Stimulated activated naive B cell treated with anti-CD40 and anti-IgM and Interleukin-4, amounts not matched to agents 10 μg/mL and 1 μg/mL and 100 μg/mL, for 72 hours (primary cell): ENCODE measurements at places on chromosomes 13 and 19.
A peak's percentile ranks its signal among the peaks of the same experiment; 100 is the strongest.

- peaks cover 12% of the 10 kb centered on the region for H3K4me1 ChIP-seq
- H3K4me3 ChIP-seq = no peak overlapping the region
- peaks cover 29% of the 10 kb centered on the region for H3K27me3 ChIP-seq
- peaks cover 9% of the 10 kb centered on the region for H3K36me3 ChIP-seq
These were observed 10.6 kb upstream of the MADCAM1 start for GRCh38 chr19:485583-486236.

DNA sequence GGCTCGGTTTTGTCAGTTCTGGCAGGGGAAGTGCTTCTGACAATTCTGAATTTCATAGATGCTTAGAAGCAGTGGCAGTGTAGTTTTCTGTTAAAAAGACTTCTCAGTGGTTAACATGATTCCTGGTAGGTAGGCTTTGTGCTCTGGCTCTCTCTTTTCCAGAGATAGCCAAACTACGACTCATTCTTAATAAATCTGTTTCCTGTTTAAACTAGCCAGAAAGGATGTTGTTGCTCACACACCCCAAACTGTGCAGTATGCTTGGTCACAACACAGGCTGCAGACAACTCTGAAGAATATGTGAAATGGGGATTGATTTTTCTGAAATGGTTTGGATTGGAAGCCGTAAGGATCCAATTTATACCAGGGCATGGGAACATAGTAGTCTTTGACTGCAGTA is 711.5 kb downstream of the PCDH17 start:
- H3K27me3 ChIP-seq = no peaks in the 10 kb centered on the region
- H3K4me3 ChIP-seq = no peak overlapping the region
- no peaks in the 10 kb centered on the region for H3K36me3 ChIP-seq

DNA sequence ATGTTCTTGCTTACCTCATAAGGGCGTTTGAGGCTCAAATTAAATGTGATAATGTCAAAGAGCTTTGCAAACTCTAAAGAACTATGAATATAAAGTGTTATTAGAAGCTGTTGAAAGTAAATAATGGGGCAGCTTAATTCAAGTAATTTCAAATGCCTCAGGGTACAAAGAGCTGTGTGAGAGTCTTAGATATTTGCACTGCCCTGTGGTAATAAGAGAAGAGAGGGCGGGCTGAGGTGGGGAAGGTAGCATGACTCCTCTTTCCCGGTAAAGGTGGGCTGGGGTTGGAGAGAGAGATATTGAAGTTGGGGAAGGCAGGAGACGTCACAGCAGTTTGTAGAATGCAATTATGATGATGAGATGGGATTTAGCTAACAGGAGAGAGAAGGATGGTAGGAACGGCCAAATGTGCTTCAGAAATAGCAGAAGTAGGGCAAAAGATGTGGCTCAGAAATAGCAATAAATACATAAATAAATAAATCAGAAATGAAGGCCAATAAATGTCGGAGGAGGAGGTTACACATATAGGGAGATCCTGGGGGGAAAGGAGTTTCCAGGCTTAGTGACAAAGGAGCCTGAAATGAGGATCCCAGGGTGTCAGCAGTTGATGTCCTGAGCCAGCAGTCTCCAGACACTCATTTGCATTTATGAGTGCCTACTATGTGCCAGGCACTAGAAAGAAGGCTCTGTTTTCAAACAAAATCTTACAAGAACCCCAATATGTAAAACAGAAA is 35.7 kb upstream of the RCBTB2 start:
- no peak overlapping the region for H3K4me3 ChIP-seq
- DNase-seq = no peak
- no peak overlapping the region for H3K27ac ChIP-seq
- H3K4me1 ChIP-seq = peaks cover 4% of the 10 kb centered on the region
- H3K27me3 ChIP-seq = peaks cover 62% of the 10 kb centered on the region

DNA sequence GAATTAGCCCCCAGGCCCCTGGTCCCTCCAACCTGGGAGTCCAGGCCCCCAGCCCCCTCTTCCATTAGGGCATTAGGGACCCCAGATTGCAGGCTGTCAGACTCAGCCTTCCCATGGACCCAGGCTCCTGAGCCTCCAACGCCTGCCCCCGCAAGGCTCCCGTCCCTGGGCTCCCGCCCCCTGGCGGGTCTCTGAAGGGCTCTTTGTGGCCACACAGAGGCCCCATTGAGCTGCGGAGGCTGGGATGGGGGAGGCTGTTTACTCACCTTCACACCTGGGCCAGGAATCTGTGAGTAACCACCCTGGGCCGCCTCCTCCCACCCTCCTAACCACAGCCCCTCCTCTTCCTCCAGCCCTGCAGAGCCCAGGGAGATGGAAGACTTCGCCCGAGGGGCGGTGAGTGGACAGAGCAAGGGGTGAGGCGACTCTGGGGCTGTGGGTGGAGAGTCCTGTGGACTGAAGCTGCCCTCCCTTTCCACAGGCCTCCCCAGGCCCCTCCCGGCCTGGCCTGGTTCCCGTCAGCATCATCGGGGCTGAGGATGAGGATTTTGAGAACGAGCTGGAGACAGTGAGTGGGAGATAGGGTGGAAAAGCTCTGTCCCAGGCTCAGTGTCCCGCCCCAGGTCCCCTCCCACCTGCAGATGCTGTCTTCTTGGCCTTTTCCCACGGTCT is 4.9 kb downstream of the ARHGEF1 start:
- H3K27ac ChIP-seq = peak overlapping the region; percentile 60
- H3K4me1 ChIP-seq = peaks cover 65% of the 10 kb centered on the region

DNA sequence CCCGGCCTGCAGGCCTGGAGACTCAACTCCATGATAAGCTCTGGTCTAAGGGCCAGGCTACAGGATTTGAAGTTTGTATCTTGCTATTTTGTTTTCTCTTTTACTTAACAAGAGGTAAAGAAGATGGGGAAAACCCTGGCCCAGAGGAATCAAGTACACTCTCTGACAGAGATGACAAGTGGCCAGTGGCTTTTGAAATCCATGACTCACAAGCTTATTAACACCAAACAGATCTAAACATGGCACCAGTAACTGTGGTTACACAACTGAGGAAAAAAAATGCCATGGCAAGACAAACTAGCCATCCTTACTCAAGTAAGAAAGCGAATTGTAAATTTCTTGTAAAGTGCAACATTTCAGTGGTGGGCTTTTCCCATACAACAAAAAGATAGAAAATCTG is 72.6 kb upstream of the SERTM1 start:
- H3K4me1 ChIP-seq = no peaks in the 10 kb centered on the region
- H3K36me3 ChIP-seq = peaks cover 2% of the 10 kb centered on the region
- DNase-seq = no peak
- no peak overlapping the region for H3K4me3 ChIP-seq
- no peak overlapping the region for H3K27ac ChIP-seq

DNA sequence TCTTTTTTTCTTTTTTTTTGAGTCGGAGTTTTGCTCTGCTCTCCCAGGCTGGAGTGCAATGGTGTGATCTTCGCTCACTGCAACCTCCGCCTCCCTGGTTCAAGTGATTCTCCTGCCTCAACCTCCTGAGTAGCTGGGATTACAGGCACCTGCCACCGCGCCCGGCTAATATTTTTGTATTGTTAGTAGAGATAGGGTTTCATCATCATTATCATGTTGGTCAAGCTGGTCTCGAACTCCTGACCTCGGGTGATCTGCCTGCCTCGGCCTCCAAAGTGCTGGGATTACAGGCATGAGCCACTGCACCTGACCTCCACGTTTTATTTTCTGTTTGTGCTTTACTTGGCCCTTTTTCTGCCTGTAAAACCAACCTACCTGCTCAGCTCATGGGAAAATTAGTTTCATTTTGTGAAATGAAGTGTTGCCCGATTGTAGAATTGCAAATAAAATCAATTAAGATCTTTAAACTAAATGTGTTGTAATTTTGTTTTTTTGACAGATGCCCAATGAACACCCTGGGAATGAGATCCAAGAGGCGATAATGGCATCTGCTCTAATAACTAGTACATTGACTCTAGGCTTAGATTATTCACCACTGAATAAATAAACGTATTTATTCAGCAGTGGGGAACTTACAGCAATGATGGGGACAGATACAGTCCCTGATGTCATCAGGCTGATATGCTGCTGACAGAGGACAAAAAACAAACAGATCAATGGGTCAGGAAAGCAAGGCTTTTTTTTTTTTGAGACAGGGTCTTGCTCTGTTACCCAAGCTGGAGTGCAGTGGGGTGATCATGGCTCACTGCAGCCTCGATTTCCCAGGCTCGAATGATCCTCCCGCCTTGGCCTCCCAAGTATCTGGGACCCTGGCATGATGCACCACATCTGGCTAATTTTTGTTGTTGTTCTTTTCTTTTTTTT is 2.2 kb upstream of the RAB11B start:
- DNase-seq = no peak
- H3K27ac ChIP-seq = peak overlapping the region; percentile 47
- no peaks in the 10 kb centered on the region for H3K27me3 ChIP-seq
- peaks cover 34% of the 10 kb centered on the region for H3K4me1 ChIP-seq

- H3K27me3 ChIP-seq = peaks cover 21% of the 10 kb centered on the region
- H3K36me3 ChIP-seq = peaks cover 15% of the 10 kb centered on the region
- peak overlapping the region; percentile 99 for H3K4me3 ChIP-seq
- DNase-seq = no peak
- peaks cover 13% of the 10 kb centered on the region for H3K4me1 ChIP-seq
These were observed 625 bp downstream of the ZFP82 start for GRCh38 chr19:36417752-36418286.

- H3K27ac ChIP-seq = no peak overlapping the region
- no peaks in the 10 kb centered on the region for H3K36me3 ChIP-seq
- no peak for DNase-seq
- H3K4me1 ChIP-seq = peaks cover 3% of the 10 kb centered on the region
These were observed 222.3 kb downstream of the KATNAL1 start for GRCh38 chr13:30085087-30085486.

DNA sequence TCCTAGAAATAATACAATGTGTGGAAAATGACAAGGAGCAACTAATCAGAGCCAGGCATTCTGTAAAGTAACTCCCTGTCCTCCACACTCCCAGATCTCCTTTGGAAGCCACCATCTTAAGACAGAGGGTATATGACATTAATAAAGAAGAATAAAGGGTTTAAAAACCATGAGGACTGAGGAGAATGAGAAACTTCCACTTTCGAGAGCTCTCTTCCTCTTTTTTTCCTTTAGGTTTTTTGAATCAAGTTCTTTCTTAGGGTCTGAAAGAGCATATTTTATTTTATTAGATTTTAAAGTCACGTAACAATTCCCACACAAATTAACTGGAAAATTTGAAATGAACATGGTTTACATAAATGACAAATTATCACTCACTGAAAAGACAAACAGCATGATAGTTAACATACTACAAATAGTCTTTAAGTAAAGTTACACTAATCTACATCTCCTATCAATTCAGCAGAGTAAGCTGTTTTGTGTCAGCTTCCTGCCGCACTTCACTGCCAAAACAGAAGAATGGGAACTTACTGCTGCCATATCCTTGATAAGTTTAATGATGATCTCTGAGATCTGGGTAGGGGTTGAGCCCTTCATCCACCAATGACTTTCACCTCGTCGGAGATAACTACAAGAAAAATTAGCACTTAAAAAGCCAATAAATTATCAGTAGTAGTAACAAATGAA is 38.6 kb upstream of the FBXL3 start:
- DNase-seq = no peak
- no peaks in the 10 kb centered on the region for H3K27me3 ChIP-seq
- peak overlapping the region; percentile 75 for H3K27ac ChIP-seq
- peak overlapping the region; percentile 23 for H3K4me3 ChIP-seq
- peaks cover 16% of the 10 kb centered on the region for H3K36me3 ChIP-seq
- peaks cover 4% of the 10 kb centered on the region for H3K4me1 ChIP-seq

DNA sequence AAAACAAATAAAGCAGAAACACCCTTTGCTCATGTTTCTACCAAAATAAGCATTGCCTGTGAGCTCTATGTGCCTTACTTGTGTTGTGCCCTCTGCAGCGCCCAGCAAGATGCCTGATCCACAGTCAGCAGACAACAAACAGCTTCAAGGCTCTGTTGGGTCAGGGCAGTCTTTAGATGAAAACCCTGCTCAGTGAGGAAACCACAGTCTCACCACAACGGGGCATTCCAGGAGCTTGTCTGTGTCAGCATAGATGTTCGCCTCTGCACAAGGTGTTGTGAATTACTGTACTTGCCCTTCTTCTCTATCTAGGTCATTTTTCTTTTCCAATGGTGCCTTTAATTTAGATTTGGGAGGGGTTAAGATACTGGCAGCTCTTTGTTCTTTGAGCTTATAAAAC is 251.9 kb downstream of the COL4A1 start:
- no peaks in the 10 kb centered on the region for H3K27me3 ChIP-seq
- no peaks in the 10 kb centered on the region for H3K4me1 ChIP-seq
- no peak overlapping the region for H3K4me3 ChIP-seq
- H3K27ac ChIP-seq = no peak overlapping the region
- no peaks in the 10 kb centered on the region for H3K36me3 ChIP-seq

DNA sequence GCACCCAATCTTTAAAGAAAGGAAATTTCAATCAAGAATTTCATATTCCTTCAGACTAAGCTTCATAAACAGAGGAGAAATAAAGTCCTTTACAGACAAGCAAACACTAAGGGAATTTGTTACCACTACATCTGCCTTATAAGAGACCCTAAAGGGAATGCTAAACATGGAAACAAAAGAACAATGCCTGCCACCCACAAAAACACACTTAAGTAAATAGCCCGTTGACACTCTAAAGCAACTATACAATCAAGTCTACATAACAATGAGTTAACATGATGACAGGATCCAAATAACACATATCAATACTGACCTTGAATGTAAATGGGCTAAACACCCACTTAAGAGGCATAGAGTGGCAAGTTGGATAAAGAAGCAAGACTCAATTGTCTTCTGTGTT is 1056.9 kb upstream of the ATXN8OS start:
- H3K4me1 ChIP-seq = no peaks in the 10 kb centered on the region
- no peak for DNase-seq
- H3K36me3 ChIP-seq = no peaks in the 10 kb centered on the region
- no peaks in the 10 kb centered on the region for H3K27me3 ChIP-seq

GRCh38 chr19:6806488-6806887 is 34.0 kb downstream of the VAV1 start:
- no peaks in the 10 kb centered on the region for H3K27me3 ChIP-seq
- peaks cover 15% of the 10 kb centered on the region for H3K36me3 ChIP-seq
- peak overlapping the region; percentile 11 for H3K4me3 ChIP-seq
- peaks cover 72% of the 10 kb centered on the region for H3K4me1 ChIP-seq

DNA sequence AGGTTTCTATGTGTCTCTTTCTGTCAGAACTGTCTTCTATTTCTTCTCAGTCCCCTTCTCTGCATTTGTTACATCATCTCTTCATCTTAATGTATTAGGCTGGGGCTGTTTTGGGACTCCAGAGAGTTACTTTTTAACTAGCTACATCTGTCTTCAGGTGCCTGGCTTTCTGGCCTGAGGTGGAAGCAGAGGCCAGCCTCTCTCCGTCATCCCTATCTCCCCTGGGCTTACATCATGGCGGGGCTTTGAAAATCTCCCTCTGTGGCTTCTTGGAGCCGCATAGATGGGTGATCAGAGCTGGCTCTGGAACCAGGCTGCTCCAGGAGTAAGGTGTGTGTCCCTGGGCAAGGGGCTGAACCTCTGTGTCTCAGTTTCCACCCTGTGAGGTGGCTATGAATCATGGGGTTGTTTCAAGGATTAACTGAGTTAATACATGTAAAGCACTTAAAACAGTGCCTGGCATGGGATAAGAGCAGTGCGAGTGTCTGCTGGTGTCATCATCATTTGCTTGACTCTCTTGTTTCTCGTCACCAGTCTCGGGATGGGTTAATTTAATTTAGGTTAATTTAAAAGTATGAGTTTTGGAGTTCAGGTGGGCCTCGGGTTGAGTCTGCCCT is 2.0 kb downstream of the EPN1 start:
- peaks cover 49% of the 10 kb centered on the region for H3K4me1 ChIP-seq
- no peak for DNase-seq
- peak overlapping the region; percentile 98 for H3K27ac ChIP-seq
- peak overlapping the region; percentile 95 for H3K4me3 ChIP-seq
- H3K27me3 ChIP-seq = no peaks in the 10 kb centered on the region

GRCh38 chr19:35495107-35496064 is 5.1 kb upstream of the KRTDAP start:
- DNase-seq = peak; percentile 48
- peaks cover 4% of the 10 kb centered on the region for H3K4me1 ChIP-seq
